ENCODE measurements at places on chromosomes 7 and 10.

DNA sequence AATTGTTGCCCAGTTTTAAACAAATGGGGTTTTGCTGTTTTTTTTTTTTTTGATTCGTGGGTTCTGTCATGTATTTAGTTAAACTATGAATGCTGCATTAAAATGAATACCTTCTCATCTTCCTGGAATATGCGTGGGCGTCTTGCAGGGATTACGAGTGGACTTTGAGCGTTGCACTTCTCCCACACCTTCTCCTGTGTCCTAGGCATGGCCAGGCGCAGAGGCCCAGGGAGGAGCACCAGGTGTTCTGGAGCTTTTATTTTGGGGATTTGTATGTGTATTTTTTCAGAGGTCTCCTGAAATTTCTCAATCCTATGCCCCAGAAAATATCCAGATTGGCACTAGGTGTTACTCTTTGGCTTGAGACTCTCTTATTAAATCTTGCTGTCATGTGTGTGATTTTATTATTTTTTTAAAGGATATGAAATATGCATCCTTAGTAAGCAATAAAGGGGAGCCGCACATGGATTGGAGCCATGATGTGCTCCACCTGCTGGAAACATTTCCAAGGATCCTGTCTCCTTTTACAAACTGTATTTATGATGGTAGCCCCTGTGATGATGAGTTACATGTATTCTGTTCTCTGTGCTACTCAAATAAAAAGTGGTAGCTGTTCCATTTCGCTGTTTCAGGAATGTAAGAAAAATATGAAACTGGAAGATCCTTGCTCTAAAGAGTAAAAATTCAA, 482.2 kb upstream of the KLF6 start:
- no peak for DNase-seq

DNA sequence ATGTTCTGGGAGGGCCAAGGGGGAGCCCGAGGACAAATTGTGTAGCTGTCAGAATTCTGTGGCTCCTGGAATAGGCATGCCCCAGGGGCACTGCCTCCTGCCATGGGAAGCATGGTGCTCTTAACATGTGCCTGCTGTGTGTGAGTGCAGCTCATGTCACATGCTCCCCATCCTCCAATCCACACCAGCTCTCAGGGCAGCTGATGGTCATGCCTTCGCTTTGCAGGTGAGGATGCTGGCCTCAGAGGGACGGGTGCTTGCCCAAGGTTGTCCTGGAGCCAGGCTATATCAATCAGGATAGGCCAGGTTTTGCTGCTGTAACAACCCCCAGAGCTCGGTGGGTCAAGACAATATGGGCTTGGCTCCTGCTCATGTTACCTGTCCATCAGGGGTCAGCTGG, 303.4 kb downstream of the RPS24 start:
- DNase-seq: no peak

GRCh38 chr7:116574025-116574822, 49.4 kb downstream of the CAV1 start:
- DNase-seq: no peak

DNA sequence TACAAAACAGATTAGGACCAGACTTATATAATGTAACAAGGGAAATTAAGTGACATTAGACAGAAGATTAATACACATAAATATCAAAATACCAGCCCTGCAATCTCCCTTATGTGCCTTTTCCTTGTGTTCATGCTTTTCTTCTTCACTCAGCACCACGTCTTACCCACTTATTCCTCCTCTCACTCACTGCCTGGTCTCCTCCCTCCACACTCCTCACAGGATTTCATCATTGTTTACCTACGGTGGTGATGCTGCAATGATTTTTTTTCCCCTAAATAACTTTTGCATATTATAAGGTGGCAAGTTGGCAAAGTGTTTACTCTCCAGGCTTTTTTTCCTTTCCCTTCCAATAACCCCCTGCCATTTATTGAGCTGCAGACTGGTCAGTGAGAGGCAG, 203.2 kb downstream of the PCLO start:
- DNase-seq: no peak

DNA sequence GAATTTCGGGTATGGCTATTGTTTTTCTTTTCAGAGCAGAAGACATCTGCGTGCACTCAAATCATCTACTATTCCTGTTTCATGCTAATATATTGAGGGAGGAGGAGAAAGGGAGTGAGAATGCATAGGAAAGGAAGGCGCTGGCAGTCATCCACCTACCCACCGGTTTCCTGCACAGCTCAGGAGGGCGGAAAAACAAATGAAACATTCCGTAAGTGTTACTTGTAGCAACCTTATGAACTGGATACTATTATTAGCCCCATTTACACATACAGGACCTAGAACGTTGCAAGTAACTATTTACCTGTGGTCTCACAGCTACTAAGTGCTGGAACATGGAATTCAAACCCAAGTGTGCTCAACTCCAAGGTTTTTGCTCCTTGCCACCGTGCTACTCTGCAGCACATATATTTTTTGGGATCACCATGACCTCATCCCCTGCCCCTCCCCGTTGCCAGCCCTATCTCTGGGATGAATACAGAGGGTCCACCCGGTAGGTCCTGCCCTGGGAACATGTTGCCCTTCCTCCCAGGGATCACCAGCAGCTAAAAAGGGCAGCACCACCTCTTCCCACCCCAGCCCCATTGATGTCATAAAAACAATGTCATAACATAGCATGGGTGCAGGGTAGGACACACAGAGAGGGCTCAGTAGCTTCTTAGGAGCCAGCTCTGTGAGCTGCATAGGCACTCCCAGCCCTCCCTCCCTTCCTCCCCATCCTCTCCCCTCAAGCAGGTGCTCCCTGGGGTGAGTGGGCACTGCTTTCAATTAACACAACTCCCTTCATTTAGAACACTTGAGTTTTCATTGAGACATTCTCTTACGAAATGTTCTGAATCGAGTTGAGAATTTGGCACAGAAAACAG, 16.9 kb downstream of the GFRA1 start:
- no peak for DNase-seq

DNA sequence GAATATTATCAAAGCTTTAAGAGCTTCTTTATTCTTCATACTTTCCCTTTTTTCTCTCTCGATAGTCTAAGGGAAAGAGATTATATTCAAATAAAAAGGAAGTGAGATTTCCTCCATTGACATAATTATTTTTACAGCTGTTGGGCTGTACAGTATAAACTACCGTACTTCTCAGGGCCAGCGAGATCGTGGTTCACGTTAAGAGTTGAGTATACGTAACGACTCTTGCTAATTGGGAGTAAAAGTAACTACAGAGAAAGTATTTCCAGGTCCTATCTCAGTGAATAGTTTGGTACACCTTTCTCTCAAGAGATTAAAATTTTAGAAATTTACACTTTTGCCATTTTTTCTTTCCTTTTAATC, 57.8 kb downstream of the INPP5F start:
- DNase-seq: no peak

GRCh38 chr7:6386779-6387178, 61.0 kb downstream of the DAGLB start:
- DNase-seq: no peak

DNA sequence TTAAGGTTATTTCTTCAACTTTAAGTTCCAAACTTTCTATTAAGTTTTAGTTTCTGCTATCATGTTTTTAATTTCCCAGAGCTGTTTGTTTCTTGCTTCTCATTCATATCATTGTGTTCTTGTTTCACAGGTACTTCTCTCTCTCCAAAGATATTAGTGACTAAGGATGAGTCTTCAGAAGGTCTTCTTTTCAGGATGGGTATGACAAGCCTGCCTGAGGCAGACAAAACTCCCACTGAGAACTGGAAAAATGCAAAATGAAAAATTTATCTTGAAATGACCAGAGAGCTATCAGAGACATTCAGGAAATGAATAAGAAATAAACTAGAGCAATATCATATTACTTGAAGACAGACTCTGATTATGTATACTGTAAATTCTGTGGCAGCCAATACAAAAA, 110.8 kb upstream of the EGFR start:
- DNase-seq: no peak

DNA sequence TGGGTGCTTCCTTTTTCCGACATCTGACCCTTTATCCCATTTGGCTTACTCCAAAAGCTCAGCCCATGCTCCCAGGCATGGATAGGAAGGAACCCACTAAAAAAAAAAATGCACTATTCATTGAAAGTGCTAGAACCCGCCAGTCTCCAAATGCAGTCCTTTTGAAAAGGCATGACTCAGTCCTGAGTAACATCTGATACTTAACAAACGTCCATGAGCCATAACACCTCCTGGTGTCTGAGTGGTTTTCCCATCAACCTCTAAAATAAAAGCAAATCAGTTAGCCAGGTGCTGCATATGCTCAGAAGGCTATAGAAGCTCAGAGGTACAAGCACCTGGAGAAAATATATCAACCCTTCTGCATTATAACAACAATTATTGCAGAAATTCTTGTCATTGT, 45.0 kb upstream of the CACUL1 start:
- DNase-seq: no peak

DNA sequence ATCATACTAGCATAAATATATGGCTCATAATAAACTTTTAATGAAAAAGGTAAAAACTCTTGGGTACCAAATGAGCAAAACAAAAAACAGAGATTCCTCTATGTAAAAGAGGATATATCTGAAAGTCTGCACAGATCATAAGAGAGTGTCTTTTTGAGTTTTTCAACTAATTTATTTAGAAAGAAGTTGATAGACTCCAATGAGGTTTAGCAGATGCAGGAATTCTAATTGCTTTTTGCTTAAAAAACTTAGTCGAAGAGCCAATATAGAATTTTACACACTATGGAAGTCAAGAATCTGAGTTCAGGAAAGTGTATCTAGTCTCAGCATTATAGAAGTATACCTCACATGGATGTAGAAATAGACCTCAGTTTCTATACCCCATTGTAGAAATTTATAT, 3.4 kb upstream of the MLLT10 start:
- no peak for DNase-seq

DNA sequence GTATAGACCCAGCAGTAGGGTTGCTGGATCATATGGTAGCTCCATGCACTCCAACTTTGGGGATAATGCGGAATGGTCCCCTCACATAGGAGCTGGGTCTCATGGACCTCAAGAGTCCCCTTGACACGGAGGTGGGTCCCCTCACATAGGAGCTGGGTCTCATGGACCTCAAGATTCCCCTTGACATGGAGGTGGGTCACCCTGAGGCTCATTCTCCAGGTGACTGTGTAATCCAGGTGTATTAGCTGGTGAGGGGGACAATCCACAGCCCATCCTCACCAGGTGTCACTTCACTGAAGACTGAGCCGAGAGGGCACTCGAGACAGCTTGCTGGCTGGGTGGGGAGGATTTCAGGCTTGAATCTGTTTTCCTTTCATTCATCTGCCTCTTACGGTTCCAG, 121.9 kb downstream of the PTPN20 start:
- DNase-seq: no peak

GRCh38 chr10:23525406-23525805, 86.5 kb downstream of the OTUD1 start:
- DNase-seq: no peak

- DNase-seq: no peak
Observed at GRCh38 chr7:130141884-130142653, 63.1 kb downstream of the TMEM209 start.

DNA sequence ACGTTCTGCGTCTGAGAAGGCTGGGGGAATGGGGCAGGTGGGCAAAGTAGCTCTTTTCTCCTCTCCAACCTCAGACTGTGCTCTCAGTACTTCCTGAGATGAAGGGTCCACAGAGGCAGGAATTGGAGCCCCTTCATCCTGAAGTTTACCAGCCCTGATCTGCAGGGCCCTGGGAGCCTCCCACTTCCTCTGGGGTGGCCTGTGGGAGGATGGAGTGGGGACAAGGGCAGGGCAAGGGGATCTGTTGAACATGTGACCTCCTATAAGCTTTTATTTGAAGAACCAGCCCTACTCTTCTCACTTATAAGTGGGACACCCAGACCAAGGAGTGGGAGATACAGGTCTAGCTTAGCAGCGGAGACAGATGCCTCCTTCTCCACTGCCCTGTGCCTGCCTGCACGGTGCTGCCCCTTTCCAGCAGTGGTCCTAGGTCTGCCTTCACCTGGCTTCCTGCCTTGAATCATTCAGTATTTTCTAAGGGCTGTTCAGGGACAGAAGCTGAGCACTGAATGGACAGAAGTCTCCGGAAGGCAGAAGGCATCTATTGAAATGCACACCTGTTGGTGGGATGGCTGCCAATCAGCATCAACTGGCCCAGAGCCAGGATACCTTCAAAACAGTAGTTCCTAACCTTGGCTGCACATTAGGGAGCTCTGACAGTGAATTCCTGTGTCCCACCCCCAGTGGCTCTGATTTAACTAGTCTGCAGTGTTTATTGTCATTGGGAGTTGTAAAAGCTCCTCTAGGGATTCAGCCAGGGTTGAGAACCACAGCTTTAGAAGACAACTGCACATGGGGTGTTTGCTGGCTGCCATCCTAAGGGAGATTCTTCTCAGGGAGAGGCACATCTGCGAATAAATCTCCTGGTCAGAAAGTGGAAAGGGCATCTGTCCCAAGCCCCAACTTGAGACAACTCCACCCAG, 2.7 kb upstream of the ARHGAP22 start:
- DNase-seq: no peak

- DNase-seq: no peak
Observed at GRCh38 chr7:158646766-158647474, 57.7 kb downstream of the NCAPG2 start.

DNA sequence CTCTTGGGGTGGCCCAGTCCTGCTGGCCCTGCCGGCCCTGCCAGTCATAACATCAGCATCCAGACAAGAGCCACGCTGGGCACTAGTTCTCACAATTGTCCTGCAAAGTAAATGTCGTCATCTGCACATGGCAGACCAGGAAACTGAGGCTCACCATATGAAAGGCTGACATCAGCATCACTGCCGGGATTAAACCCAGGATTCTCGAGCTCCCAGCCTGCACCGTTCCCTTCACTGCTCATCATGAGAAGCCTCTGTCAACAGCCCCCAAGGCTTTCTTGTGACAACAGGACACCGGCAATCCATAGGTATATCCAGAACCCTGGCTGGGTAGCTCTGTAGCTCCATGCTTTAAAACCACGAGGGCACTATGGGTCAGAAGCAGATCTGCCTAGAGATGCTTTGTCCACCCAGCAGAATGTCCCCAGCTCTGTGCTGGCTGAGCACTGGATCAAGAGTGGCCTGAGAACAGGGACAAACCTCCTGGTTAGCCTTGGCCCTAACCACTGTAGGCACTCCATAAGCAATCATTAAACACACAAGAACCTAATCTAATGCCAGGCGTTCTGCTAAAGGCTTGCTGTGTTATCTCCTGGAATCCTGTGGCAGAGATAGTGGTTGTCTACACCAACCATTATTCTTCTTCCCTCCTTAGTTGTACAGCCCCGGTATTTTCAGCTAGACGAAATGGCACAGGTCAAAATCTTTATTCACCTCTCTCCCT, 41.2 kb upstream of the C10orf71 start:
- DNase-seq: no peak

GRCh38 chr10:46545861-46546590, 10.4 kb downstream of the GPRIN2 start:
- DNase-seq: peak; percentile 36

DNA sequence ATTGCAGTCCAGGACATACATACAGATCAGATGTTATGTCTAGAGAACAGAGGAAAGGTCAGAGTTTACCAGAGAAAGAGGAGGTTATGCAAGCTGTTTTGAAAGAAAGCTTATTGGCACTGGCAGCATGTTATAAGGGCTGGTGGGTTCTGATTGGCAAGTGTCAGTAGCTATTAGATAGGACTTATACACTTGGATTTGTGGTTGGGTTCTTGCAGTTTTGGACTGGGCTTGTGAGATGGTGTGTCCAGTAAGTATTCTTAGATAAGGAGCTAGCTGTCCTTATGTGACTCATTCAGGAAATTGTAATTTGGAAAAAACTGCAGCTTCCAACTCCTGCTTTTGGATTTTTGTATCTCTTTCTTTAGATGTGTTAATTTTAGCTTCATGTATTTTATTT, 130.7 kb upstream of the NAMPT start:
- no peak for DNase-seq

GRCh38 chr10:123913688-123914268, 22.2 kb upstream of the CPXM2 start:
- no peak for DNase-seq

- peak; percentile 79 for DNase-seq
Observed at GRCh38 chr10:102660888-102661657, 16.8 kb downstream of the TRIM8 start.
